ENCODE measurements at places on chromosomes 1 and 21.

- DNase-seq = no peak
These were observed 119.3 kb downstream of the SYT2 start for GRCh38 chr1:202590975-202591411.

GRCh38 chr1:119115311-119115710 is 25.1 kb downstream of the WARS2 start:
- DNase-seq = no peak

- DNase-seq = no peak
These were observed 135.4 kb upstream of the C8B start for GRCh38 chr1:57101209-57101608.

DNA sequence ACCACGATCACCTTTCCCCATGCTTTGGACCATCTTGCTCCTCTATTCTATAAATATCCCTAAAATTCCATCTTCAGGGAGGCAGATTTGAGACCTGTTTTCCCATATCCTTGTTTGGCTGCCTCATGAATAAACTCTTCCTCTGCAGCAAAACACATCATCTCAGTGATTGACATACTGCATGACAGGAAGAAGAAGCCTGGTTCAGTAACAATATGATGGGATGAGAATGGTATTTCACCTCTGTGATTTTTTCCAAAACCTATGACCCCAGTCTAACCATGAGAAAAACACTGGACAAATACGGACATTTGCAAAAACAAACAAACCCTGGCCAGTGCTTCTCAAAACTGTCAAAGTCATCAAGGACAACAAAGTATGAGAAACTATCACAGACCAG is 53.8 kb upstream of the ZSWIM5 start:
- DNase-seq = no peak

DNA sequence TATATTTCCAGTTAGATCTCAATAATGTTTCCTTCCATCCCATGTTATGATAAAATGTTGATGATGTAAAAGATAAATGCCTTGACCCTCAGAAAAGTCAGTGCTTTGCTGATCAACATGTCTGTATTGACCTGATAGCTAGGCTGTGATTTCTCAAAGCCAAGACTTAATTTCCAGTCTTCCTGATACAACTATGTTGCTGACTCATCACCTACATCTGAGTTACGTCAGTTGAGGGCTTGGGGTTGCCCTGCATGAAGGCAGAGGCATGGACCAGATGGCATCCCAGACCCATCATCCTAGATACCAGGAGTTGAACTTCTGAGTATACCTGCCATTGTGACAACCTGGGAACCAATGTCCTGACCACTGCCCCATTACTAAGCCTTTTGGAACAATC is 4.8 kb downstream of the LCE1D start:
- no peak for DNase-seq

Measured in stimulated activated CD8-positive, alpha-beta memory T cell treated with anti-CD3 and anti-CD28 coated beads, Interleukin-4, amount 100 ng/mL, for 24 hours (primary cell).